Activated CD8-positive, alpha-beta memory T cell treated with anti-CD3 and anti-CD28 coated beads for 48 hours (primary cell): ENCODE measurements at places on chromosomes 1 and 21.

- DNase-seq, result no peak
These were observed 401 bp upstream of the PRUNE1 start for GRCh38 chr1:151007853-151008243.

- no peak for DNase-seq
These were observed 28.0 kb upstream of the NRDC start for GRCh38 chr1:51906306-51907078.

DNA sequence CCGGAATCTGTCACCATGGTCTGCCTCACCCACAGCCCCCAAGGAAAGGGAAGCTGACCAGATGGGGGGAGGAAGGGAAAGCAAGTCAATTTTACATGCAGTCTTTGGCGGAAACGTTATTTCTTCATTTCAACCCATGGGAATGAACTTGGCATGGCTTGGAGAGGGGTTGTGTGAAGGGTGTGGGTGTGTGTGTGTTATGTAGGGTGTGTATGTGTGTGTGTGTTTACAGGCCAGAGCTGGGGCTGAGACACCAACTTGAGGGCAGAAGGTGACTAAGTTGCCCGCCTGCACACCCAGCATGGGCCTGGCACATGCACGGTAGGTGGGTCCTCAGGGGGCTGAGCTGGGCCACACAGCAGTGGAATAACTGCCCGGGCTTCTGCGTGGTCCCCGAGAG is 65.2 kb downstream of the MRPL37 start:
- DNase-seq, result no peak

DNA sequence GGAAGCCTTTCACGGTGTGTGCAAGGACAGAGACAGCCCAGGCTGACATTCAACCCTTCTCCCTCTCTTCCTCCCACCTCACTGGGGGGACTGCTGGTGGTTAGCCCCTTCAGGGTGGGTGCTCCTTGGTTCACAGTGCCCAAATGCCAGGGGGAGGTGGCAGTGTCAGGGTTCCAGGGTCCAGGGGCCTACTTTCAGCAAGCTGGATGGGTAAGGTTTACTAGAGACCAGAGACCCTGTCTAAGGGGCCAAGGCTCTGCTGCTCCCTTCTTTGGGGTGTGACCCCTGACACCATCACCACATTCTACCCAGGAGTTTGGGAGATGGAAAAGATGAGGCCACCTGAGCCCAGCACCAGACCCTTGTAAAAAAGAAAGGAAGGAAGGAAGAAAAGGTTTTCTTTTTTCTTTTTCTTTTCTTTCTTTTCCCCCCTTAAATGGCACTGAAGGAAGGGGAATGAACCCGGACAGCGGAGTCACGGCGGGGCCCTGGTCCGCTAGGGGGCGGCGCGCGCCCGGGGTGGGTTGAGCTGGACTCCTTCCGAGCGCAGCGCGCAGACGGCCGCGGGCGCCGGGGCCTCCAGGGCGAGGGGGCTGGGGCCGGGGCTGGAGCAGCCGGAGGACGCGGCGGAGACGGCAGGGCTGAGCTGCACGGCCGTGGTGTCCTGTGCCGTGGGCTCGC is 18.8 kb downstream of the KNCN start:
- peak; percentile 49 for DNase-seq

- DNase-seq, result no peak
These were observed 29.2 kb downstream of the VASH2 start for GRCh38 chr1:212979340-212980122.

GRCh38 chr1:228174482-228175315 is 9.1 kb downstream of the IBA57 start:
- DNase-seq, result no peak

DNA sequence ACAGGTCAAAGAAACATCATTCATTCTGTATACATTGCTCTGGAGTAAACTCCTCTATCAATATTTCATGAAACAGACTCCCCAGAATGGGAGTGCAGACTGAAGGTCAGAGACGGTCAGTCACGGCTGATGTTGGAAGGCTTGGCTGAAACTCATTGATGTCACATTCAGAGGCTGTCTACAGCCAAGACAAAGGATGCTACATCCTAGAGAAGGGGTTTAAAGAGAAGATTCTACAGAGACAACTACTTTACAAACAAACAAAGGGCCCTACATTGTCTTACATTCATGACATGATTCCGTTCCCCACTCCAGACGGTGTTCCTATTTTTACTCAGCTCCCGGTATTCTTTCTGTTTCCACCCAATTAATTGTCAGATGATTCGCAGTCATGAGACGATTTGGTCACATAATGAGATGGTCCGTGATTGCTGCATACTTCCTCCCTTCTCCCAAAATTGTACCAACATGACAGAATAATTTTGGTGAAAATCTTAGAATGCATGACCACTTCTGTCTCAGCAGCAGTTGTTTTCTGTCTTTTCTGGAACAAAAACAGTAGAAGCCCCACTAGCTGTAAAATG is 73.8 kb upstream of the VAV3 start:
- no peak for DNase-seq

- DNase-seq, result no peak
These were observed 67.7 kb upstream of the TLR5 start for GRCh38 chr1:223210788-223211120.

- no peak for DNase-seq
These were observed 36.1 kb downstream of the CLSTN1 start for GRCh38 chr1:9787702-9788101.

- DNase-seq, result no peak
These were observed 8.2 kb upstream of the MYOM3 start for GRCh38 chr1:24119859-24120756.

- DNase-seq, result no peak
These were observed 1218.4 kb upstream of the PRMT6 start for GRCh38 chr1:105838071-105838470.

GRCh38 chr1:42784547-42784945 is 245 bp upstream of the TMEM269 start:
- no peak for DNase-seq
